Bronchus fibroblast of lung (primary cell): ENCODE measurements at places on chromosomes 1 and 21. TPM values are rescaled to one million over a fixed set of nuclear protein-coding genes. Genes with fewer than 3 reads are reported as not detected.

The C1orf115 gene
- 2.2 and 2.9 TPM in 2 replicates for total RNA-seq

The TLCD4 gene
- total RNA-seq: 0.30 and 0.84 TPM in 2 replicates

The AMY1C gene
- not detected in 2 replicates for total RNA-seq

The DYRK3 gene
- total RNA-seq: 12.8 and 15.5 TPM in 2 replicates

The PALMD gene
- not detected in 2 replicates for total RNA-seq
